AG04450 (cell line): ENCODE measurements at places on chromosomes 13 and 19.

GRCh38 chr19:51568456-51568855 lies 2.6 kb upstream of the ZNF175 start:
- no peak for DNase-seq

- no peak for DNase-seq
Observed at GRCh38 chr19:55261671-55262126, 2.9 kb upstream of the PPP6R1 start.

DNA sequence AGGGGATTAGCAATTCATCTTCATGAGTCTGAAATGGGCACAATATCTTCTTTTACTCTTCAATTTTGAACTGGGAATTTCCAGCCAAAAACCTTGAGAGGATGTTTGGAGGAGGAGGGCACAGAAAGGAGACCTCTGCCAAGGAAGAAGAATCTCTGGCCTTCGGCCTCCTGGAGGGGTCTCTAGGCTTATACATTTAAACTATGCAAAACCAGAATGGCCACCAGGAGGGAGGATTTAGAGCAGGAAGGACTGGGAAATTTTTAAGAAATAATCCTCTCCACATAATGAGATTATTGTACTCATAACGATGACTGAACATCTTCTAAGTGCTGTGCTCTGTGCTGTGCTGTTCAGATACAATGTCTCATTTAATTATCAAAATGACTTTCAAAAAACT lies 325.9 kb downstream of the NDFIP2 start:
- DNase-seq = no peak

DNA sequence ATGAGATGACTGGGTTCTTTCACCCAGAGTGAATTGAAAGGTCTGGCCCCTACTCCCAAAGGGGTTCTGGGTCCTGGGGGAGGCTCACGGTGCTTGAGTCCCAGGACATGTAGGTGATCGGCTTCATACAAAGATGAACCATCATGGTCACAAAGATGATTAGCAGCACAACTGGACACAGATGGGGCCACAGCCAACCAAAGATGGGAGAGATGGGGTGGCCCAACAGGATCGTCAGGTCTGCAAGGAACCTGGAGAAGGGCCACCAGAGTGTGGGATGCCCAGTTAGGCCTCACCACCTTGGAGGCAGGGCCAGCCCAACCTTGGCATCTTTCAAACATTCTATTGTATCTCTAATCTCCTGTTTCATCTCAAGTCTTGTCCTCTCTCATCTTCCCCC lies 34.5 kb downstream of the SLC6A16 start:
- no peak for DNase-seq

DNA sequence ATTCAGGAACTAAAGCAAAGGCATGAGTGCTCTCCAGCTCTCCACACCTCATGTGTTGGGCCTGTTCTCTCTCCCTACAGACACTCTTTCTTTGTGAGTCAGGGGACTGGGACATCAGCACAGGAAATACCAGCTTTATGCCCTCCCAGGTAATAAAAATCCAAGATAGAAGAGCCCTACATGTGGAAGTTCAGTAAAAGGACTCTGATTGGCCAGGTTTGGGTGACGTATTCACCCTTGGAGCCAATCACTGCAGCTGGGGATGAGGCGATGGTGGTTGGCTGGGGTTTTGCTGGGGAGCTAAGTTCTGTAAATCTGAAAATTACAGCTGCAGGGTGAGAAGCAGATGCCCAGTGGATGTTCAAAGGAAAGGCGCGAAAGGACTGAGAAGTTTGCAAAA lies 32.5 kb downstream of the CCDC70 start:
- DNase-seq = no peak
